ENCODE measurements at places on chromosomes 3 and 15.

DNA sequence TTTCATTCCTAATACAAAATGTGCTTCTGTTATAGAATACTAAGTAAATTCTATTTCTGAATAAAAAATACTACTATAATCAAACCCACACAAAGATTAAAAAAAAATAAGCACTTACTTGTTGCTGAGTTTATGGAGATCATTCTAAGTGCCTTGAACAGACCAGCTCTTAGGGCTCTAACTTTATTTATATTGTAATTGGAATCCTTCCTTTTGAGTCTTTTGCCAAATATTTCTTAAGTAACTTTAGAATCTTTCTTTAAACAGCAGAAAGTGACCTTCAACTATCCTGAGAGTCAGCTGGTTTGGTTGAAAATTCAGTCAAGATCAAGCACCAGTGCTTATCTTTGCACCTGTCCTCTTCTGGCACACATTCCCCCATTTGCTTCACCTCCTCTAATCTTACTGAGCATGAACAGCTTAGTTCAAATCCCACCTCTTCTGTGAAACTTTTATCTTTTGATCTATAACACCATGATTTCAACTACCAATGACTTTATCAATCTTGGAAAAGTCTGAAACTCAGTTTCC is 149.3 kb downstream of the VPS13C start:
- DNase-seq, result no peak

DNA sequence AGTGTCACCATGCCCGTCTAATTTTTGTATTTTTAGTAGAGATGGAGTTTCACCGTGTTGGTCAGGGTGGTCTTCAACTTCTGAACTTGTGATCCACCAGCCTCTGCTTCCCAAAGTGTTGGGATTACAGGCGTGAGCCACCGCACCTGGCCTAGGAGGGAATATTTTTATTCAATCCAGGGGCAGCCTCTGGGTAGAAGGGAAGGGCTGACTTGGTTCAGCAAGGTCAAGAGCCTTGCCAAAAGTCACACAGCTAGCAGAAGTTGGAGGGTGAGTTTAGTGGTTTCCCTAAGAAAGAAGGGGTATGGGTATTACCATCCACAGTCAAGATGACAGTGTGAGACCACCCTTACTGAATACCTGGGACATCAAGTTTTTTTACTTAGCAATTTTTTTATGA is 4.9 kb upstream of the AEN start:
- DNase-seq, result no peak

DNA sequence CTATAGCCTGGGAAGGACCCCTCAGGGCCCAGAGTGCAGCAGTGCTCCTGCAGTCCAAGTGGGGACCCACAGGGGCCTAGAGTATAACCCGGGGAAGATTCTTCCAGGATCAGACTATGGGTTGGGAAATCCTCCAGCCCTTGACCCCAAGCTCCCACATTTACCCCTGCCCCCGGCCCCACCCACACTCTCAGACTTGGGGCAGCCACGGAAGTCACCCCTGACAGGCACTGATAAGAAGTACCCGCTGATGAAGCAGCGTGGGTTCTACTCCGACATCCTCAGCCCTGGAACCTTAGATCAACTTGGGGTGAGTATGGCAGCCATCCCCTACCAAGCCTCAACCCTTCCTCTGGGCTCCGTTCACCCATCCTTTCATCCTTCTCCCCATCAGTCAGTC is 6.3 kb downstream of the DNAH1 start:
- DNase-seq, result no peak

DNA sequence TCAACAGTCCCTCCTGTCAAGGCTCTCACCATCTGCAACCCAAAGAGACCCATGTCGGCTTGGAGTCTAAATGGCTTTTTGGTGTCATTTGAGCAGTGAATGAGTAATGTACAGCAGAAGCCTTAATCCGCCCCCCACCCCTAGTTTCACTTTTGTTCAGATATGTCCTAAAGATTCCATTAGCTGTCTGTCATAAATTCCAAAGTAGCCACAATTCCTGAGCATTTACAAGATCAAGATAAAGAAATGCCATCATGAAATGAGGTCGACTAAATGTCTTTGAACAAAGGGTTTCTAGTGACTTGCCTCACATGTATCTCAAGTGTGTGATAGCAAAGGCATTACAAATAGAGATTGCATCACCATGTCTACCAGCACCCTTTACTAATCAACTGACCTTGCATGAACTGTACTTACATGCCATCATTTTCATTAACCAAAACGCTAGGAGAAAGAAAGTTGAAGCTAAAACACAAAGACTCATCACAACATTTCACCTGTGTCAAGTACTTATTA is 123.8 kb upstream of the PHLDB2 start:
- no peak for DNase-seq

GRCh38 chr15:60208709-60209108 is 189.1 kb downstream of the ANXA2 start:
- no peak for DNase-seq

- DNase-seq, result no peak
Measured at GRCh38 chr3:16386561-16386960, 121.5 kb downstream of the OXNAD1 start.

GRCh38 chr3:38116471-38117162 is 20.3 kb downstream of the ACAA1 start:
- DNase-seq, result no peak

DNA sequence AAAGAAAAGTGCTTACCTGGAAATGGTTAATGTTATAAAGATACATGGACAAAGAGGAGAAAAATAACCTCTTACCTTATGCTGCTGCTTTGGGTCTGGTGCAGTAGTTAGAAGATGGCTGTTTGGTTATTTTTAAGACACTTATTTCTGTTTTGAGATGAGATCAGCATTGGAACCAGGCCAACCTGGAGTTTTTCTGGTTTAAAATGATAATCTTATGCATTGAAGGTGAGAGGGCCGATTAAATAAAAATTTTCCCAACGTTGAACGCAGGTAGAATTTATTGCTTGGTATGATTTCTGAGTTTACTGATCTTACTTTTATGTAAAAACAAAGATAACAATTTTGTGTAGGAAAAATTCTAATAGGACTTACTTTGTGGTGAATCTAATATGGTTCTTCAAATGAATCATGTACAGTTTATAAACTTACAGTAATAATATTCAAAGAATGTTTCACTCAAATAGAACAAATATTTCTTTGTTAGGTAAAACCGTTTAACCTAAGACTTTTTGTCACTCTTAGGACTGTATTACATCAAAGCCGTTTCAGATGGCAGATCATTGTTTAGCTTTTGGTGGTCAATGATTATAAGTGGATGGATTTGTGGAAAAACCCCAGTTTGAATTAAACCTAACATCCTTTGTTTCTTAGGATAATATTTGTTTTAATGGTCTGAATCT is 14.9 kb downstream of the UBE2E2 start:
- DNase-seq, result no peak

GRCh38 chr3:145698250-145698649 is 462.7 kb downstream of the PLOD2 start:
- no peak for DNase-seq

DNA sequence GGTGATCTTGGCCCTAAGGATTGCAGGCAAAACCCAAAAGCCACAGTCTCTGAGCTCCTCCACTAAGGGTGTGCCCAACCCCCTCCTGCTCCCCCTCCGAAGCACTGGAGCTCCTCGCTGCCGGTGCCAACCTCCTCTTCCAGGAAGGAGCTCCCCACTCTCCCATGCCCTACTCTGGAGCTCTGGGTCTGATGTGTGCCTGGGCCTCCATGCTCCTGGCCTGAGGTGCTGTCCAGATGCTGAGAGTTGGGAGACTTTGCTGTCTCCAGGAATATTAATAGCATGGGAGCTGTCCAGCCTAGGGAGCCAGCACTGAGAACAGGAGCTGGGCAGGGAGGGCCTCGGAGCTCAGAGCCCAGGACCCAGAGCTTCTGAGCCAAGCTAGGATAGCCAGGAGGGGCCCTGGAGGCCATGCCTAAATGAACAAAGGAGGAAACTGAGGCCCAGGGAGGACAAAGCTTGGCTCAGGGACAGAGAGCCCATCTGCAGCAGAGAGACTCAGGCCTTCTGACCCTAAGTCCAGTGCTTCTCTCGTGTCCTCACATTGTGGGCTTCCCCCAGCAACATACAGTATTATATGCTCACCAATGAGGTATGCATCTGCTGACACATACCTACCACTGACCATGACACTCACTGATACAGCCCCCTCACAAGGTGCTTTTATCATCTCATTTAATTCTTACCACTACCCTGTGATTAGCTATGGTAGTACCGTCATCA is 36.9 kb upstream of the HERC1 start:
- no peak for DNase-seq

GRCh38 chr15:25905140-25905539 is 42.0 kb upstream of the ATP10A start:
- no peak for DNase-seq

DNA sequence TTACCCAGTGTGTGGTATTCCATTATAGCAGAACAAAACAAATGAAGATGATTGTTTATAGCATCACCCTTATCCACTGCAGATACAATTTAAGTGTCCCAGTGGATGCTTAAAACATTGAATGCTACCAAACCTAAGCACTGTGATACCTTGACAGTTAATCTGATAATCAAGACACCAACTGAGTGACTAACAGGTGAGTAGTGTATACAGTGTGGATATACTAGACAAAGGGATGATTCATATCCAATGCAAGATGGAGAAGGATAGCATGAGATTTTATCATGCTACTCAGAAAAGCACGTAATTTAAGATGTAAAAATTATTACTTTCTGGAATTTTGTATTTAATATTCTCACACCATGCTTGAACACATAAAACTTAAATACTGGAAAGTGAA is 1449.0 kb downstream of the OTOL1 start:
- no peak for DNase-seq

DNA sequence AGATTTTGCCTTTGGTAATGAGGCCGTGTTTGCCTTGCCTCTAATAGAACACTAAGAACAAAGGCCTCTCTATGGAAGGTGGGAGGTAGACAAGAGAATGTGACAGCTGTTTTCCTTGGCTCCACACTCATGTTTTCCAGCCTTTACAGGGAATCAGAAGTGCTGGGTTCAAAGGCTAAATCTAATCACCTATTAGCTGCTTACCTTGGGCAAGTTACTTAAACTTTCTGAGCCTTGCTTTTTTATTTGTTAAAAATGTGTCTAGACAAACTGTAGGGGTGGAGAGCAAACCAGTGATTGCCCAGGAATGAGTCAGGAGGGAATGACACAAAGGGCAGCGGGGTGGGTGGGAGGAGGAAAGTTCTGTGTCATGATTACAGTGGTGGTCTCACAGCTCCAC is 179.0 kb downstream of the P3H2 start:
- no peak for DNase-seq

- no peak for DNase-seq
Measured at GRCh38 chr15:77866186-77866585, 211.3 kb downstream of the TBC1D2B start.

GRCh38 chr15:62568702-62569101 is 403.6 kb upstream of the C2CD4B start:
- no peak for DNase-seq

GRCh38 chr15:87322265-87322664 is 934.3 kb downstream of the NTRK3 start:
- no peak for DNase-seq

- no peak for DNase-seq
Measured at GRCh38 chr3:124813541-124813940, 73.6 kb downstream of the ITGB5 start.

DNA sequence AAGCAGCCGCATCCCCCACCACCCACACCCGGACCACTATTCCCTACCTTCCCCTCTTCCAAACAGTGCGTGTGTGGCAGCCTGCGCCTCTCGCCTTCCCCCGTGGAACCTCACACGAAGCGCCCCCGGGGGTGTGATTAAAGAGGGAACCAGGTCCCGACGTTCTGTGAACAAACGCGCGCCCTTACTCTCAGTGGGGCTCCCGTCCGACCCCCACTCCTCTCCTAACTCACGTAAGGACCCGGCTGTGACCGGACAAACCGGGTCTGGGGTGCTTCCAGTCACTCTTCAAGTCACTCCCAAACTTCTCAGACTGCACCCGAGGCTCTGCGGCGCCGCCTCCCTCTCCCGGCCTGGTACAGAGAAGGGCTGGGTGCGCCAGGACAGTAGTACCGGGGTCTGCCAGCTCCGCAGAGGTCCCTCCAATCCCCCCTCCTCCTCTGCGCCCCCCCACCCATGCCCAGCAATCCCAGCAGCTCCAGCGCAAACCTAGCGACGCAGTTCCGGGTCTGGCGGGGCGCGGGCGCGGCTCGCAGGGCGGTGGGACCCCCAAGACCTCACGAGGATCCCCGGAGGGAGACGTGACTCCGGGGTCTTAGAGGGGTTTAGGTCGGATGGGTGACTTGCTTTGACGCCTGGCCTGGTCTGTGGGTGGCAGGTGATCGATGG is 574 bp downstream of the DUOXA1 start:
- DNase-seq, result no peak

DNA sequence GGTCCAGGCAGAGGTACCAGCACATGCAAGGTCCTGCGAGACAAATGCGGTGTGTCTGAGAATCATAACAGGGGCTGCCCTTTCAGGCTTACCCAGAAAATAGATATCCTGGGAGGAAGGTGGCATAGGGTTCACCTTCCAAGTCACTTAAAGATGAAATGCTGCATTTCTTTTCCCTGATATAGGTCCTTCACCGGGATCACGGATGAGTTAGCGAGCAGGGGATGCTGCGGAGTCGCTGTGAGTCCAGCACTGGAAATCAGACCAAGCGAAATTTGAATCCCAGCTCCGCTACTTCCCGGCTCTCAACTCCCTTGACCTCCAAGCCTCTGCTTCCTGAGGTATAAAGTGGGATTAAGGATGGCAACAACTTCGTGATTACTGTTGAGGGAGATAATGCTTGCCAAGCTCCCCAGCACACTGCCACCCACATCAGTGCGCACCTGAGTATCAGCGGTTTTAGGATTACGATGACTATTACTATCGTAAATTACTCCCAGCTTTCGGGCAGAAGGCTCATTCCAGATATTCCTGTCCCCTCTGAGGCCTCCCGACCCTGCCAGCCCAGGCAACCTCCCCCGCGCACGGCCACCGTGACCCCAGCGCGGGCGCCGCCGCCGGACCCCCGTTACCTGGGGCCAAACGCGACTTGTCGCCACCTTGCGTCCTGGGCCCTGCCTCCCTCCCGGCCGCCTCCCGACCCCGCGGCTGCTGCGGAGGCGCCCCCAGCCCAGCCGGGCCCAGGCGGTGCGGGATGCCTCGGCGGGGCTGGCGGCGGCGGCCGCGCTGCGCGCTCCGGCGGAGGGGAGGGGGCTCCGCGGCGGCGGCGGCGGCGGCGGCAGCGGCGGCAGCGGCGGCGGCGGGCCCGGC is 589 bp upstream of the GPR27 start:
- no peak for DNase-seq

- no peak for DNase-seq
Measured at GRCh38 chr3:71568207-71568606, 15.3 kb downstream of the FOXP1 start.

- no peak for DNase-seq
Measured at GRCh38 chr3:197183582-197183981, 114.8 kb downstream of the DLG1 start.

GRCh38 chr15:39529457-39529856 is 51.4 kb upstream of the THBS1 start:
- DNase-seq, result no peak

DNA sequence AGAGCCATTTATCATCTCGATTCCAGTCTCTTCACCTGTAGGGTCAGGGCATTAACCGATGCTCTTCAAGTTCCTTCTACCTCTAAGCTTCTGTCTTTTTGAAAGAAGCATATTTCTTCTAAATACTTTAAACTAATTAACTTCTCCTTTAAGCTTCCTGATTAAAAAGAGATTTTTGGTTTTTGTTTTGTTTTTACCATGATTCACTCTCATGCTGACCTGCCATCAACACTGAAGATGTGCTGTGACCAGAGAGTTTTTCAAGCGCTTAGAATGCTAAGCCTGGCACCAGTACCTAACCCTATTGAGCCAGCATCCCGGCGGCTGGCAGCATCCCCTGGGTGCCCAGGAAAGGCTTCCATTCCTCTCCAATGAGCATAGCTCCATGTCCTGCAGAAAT is 89.3 kb downstream of the FOXP1 start:
- no peak for DNase-seq

Measured in stimulated activated CD4-positive, alpha-beta T cell treated with anti-CD3 and anti-CD28 coated beads, TNF-alpha, amount 100 ng/mL, for 24 hours (primary cell).